ENCODE measurements at places on chromosomes 16 and 17.

GRCh38 chr16:81810894-81811538, 31.9 kb downstream of the PLCG2 start:
- no peak for DNase-seq

DNA sequence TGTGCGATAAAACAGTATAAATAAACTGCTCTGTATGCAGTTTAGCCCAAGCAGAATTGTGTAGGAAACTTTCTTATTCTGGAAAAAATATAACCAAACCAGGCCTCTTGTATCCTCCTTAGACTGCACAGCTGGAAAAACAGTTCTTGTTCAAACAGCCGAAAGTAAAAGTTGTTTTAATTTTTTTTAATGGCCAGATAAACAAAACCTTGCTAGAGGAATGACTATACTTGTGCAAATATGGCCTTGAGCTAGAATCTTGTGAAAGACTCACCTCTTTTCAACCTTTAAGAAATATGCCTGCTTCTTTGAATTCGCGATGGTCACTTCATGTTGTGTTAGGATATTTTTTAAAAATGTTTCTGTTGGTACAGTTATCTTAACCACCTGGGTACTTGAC, 114.5 kb upstream of the MAF start:
- no peak for DNase-seq

- DNase-seq: no peak
Observed at GRCh38 chr16:65116818-65117430, 4.9 kb downstream of the CDH11 start.

GRCh38 chr17:77651988-77652387, 306.5 kb upstream of the TNRC6C start:
- no peak for DNase-seq

DNA sequence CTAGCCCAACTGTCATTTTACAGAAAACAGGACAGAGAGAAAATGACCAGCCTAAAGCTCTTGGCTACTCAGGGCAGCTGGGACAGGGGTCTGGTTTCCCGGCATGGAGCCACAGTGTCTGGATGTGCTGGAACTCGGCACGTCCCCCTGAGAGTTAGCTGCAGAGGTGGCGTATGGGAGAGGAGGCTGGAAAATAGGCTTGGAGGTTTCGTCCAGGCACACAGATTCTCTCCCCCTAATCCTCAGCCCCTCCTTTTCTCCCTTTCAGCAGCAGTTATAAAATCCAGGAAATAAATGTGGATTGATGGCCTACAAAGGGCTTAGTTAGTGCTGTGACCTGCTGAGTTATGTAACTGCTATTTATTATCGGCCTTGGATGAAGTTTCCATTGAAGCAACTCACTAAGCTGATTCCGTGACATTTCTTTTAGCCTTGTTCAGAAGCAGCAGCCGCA, 89.5 kb upstream of the TOB1 start:
- no peak for DNase-seq

DNA sequence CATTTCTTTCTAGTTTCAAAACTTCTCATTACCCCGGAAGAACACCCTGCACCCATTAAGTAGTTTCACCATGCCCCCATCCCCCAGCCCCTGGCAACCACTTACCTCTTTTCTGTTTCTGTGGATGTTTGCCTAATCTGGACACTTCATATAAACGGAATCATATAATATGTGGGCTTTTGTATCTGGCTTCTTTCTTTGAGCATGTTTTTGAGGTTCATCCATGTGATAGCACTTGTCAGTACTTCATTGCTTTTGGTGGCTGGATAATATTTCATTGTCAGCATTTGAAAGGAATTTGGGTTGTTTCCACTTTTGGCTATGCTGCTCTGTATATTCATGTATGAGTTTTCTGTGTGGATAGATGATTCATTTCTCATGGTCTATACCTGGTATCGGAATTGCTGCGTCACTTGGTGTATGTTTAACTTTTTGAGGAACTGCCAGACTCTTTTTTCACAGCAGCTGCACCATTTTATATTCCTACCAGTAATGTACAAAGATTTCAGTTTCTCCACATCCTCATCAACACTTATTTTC, 30.0 kb upstream of the SLC5A10 start:
- peak; percentile 82 for DNase-seq

DNA sequence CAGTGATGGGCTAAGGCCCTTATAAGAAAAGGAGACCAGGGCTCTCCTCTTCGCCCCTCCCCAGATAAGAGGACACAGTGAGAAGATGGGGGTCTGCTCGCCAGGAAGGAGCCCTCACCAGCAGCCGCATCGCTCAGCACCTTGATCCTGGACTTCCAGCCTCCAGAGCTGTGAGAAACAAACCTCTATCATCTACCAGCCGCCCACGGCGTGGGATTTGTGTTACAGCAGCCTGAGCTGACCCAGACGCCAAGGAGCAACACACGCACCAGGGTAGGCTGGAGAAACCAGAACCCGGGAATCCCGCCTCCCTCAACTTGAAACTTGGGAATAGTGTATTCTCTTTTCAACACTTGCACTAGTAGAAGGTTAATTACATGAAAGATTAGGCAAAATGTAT, 4.2 kb upstream of the ZG16B start:
- DNase-seq: no peak

- no peak for DNase-seq
Observed at GRCh38 chr16:56300242-56300623, 108.9 kb downstream of the GNAO1 start.

- no peak for DNase-seq
Observed at GRCh38 chr17:27895940-27896535, 2.9 kb upstream of the LYRM9 start.

DNA sequence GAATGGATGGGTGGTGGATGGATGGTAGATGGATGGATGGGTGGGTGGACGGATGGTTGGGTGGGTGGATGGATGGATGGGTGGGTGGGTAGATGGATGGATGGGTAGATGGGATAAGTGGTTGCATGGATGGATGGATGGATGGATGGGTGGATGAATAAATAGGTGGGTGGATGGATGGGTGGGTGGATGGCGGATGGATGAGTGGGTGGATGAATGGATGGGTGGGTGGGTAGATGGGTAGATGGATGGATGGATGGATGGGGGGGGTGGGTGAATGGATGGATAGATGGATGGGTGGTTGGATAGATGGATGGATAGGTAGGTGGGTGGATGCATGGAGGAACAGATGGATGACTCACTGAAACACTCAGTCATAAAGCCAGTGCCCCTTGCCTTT, 51.0 kb upstream of the FASN start:
- DNase-seq: no peak

DNA sequence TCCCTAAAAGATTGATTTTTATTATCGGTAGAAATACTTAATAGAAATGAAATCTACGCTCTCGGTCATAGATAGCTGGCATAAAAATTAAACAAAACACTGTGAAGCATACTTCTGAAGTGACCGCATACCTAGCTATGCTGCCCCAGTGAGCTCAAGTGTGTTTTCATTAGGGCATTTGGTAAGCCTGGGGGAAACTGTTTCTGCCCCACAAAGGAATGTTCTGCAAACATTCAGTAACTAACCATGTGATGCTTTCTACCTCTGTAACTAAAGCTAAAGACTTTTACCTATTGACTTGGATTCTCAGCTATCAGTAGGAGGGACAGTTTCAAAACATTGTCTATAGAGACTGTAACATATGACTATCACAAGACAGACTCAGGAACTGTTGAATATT, 93.5 kb upstream of the HSBP1 start:
- DNase-seq: no peak

DNA sequence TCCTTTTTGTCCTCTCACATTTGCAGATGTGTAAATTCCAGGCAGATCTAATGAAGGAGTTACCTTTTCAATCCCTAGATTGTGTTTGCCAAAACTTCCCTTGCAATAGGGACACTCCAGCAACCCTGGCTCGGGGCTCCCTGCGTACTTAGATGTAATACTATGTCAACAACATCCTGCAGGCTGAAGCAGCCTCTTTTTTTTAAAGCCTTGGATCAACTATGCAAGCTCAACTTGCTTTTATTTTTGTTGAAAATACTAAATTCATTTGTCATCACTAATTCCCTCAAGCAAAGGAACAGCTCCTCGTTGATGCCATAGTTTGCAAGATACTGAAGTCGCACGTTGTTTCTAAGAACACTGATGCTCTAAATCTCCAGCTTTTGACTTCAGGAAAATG, 59.1 kb downstream of the GRIN2A start:
- no peak for DNase-seq

DNA sequence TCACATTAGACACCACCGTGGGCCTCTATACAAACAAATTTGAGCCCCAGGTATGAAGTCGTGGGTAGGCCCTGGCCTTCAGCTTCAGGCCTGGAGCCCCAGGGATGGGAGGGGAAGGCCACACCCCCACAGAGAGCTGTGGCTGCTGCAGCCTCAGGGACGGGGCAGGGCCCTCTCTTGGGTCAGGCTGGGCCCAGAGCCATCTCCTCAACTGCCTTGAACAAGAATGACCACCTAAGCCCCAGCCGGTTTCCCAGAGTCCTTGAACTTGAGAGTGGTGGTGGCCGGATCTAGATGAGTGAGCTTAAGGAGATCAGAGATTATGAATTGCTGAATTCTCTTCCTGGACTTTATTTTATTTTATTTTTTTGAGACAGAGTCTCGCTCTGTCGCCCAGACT, 18.6 kb downstream of the SCNN1B start:
- DNase-seq: no peak

DNA sequence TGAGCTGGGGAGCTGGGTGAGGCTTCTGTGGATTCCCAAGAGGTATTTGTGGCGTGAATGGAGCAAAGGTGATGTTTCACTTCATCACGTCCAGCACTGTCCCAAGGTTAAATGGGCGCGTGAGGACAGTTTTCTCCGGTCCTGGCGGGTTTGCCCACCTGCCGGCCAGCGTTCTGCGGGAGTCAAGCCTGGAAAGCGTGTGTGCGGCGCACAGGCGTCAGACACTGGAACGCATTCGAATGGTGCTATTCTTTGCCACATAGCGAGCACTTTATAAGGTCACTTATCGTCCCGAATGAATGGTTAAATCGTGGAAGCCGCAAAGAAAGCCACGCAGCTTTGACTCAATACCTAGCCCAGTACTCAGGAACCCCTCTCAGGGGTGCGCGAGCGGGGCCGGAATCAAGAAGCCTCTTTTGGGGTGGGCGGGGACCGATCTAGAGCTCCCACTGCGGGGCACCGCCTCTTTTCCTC, 446 bp upstream of the PSMD11 start:
- DNase-seq: no peak

GRCh38 chr16:35344012-35344762, 1884.8 kb downstream of the TP53TG3F start:
- no peak for DNase-seq

GRCh38 chr17:72297326-72298115, 176.7 kb downstream of the SOX9 start:
- peak; percentile 81 for DNase-seq

GRCh38 chr16:80687606-80688005, 116.8 kb downstream of the CDYL2 start:
- no peak for DNase-seq

- DNase-seq: no peak
Observed at GRCh38 chr16:66481081-66481942, 54.2 kb downstream of the BEAN1 start.

DNA sequence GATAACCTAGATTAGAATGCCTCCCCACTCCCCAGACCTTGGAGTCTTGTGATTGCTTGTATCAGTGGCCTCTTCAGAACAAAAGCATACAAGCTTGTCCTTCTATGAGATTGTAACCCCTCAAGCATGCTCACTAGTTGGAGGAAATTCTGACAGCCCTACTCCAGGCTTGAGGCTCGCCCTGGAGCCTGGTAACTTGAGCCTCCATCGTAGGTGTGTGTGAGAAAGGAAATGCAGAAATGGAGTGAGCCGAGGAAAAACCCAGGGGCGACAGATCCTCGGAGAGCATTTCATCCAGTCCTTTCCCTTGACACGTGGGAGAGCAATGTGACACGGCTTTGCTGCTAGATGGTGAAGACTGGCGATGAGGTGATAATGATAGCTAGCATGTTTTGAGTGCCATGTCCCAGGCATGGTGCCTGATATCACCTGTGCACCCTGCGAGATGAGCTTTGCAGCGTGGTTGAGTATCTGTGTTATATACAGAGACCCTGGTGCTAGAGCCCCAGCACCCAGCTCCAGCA, 31.2 kb downstream of the GNAO1 start:
- DNase-seq: no peak

DNA sequence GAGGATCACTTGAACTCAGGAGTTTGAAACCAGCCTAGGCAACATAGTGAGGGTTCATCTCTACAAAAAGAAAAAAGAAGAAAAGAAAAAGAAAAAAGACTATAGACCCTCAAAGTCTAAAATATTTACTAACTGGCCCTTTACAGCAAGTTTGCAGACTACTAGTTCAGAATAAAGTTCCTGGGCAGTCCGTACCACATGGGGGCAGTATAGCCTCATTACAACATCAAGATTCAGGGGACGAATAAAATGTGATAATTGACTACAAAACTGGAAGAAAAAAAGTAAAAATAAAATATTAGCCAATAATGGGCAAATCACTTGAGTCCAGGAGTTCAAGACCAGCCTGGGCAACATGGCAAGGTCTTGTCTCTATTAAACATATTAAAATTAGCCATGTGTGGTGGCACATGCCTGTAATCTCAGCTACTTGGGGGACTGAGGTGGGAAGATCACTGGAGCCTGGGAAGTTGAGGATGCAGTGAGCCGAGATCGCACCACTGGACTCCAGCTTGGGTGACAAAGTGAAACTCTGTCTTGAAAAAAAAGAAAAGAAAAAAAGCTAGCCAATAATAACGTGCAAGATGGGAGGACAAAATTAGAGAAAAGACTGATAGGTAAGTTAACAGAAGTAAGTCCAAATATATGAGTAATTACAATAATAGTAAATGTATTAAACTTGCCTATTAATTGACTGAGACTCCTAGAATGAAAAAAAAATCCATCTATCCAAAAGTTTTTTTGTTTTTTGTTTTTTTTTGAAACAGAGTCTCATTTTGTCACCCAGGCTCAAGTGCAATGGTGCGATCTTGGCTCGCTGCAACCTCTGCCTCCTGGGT, 129.4 kb upstream of the SEC14L1 start:
- peak; percentile 33 for DNase-seq

GRCh38 chr16:20740007-20740883, 1.4 kb downstream of the THUMPD1 start:
- no peak for DNase-seq

GRCh38 chr16:1156055-1156982, 3.4 kb downstream of the CACNA1H start:
- DNase-seq: no peak

DNA sequence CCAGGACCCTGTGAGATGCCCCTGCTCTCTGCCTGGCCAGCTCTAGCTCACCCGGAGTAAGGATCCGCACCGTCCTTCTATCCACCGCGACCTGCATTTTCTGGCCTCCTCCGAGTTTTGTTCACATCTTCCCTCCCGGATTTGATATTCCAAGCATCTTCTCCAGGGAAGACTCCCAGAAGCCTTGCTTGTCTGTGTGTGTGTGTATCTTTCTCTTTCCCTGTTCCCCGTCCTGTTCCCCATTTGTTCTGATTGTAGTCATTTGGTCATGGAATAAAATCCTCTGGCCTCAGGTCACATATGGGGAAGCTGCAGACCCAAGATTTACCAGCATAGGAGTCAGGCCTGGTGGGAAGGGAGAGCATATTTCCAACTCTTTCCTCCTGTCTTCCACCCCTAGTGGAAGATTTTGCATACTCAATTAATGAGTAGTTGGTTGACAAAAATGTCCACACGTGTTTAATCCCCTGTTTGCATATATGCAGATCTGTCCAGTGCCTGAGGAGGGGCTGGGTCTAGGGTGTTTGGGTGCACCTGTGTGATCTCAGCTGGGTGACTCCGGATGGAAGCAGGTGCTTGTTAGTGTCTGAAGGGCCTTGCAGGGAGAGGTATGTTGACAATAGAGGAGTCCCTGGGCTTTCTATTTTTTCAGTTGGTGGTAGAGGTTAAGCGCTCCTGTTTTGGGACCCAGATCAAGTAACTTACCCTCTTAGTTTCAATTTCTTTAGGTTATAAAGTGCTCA, 1.9 kb downstream of the PRAC1 start:
- no peak for DNase-seq

All from HT1080 (cell line).